Bronchus fibroblast of lung (primary cell): ENCODE measurements at places on chromosomes 2 and 18. TPM values are rescaled to one million over a fixed set of nuclear protein-coding genes. Genes with fewer than 3 reads are reported as not detected.

The IL36G gene
- total RNA-seq, result not detected in 2 replicates

The LOXHD1 gene
- total RNA-seq, result not detected in 2 replicates

The EPB41L3 gene
- 34.5 and 36.8 TPM in 2 replicates for total RNA-seq

The KLHL29 gene
- 2.5 TPM in 2 replicates for total RNA-seq
